ENCODE measurements at places on chromosomes 7 and 10. TPM values are rescaled to one million over a fixed set of nuclear protein-coding genes. Genes with fewer than 3 reads are reported as not detected.

Gene CNPY1
- total RNA-seq = not detected

Gene ANK3
- total RNA-seq = 74.1 TPM

Gene NPSR1
- not detected for total RNA-seq

Gene NODAL
- total RNA-seq = not detected

Gene PRSS37
- not detected for total RNA-seq

Gene STRIP2
- 5.3 TPM for total RNA-seq

Gene FMC1
- 15.7 TPM for total RNA-seq

Gene ACTL6B
- total RNA-seq = not detected

Gene CPXM2
- total RNA-seq = 6.5 TPM

Gene MYL7
- total RNA-seq = 1.8 TPM

Gene PDE6C
- not detected for total RNA-seq

Gene ZNF282
- 20.3 TPM for total RNA-seq

Gene KAZALD1
- total RNA-seq = 7.1 TPM

Gene GNAT3
- not detected for total RNA-seq

Gene CYP2C9
- total RNA-seq = not detected

Gene CALHM1
- total RNA-seq = not detected

Gene SPDYE5
- total RNA-seq = not detected

Gene ITPRID1
- not detected for total RNA-seq

Gene AP1S1
- total RNA-seq = 48.7 TPM

Gene CLDN4
- 108 TPM for total RNA-seq

Gene SFTPA1
- total RNA-seq = 11,086 TPM

Gene RBP4
- 13.8 TPM for total RNA-seq

Gene DYDC2
- total RNA-seq = 3.0 TPM

Gene CPA4
- total RNA-seq = 1.5 TPM

Gene GIMAP6
- total RNA-seq = 19.4 TPM

Gene ATG9B
- total RNA-seq = 0.68 TPM

Gene NRAP
- total RNA-seq = 0.26 TPM

Gene SEMA4G
- total RNA-seq = 18.9 TPM

Gene OR2A5
- not detected for total RNA-seq

Gene MKX
- total RNA-seq = 0.29 TPM

Gene SORBS1
- 52.7 TPM for total RNA-seq

Gene SPDYE16
- not detected for total RNA-seq

Gene MMP21
- total RNA-seq = 0.32 TPM

Gene KNDC1
- 8.4 TPM for total RNA-seq

Gene RAPGEF5
- total RNA-seq = 64.6 TPM

Gene NUTM2D
- total RNA-seq = 3.7 TPM

Gene CDNF
- 0.71 TPM for total RNA-seq

Gene SPDYE3
- not detected for total RNA-seq

Gene OR9A2
- not detected for total RNA-seq
